ENCODE measurements at places on chromosomes 4 and X.

DNA sequence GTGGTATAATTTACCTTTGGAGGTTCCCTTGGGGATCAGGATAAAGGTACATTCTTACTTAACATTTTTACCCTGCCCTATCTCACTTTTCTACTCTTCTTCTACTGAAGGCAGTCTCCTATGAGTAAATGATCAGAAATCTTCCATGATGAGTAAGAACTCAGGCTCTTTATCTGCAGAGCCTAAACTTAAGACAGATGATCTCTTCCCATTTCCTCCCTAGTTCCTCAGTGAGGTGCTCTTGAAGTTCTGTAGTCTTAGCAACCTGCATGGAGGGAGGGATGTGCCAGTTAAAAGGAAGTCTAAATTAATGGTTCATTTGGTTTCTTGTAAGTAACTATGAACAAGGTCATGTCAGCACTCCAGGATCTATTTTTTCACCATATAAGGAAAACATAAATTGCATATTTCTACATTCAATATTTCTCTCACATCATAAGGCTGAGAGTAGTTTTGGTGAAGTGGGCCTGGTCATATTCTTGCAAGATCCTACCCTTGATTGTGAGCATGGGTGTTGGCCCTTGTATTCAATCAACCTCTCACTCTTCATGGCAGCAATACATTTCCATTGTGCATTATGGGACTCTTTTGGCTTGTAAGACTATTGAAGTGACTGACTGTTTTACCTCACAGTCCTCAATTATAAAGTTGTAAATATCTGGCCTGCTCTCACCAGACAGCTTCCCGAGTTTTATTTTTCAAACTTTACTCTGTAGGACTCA lies 295.5 kb downstream of the SLC7A11 start:
- no peak for DNase-seq

DNA sequence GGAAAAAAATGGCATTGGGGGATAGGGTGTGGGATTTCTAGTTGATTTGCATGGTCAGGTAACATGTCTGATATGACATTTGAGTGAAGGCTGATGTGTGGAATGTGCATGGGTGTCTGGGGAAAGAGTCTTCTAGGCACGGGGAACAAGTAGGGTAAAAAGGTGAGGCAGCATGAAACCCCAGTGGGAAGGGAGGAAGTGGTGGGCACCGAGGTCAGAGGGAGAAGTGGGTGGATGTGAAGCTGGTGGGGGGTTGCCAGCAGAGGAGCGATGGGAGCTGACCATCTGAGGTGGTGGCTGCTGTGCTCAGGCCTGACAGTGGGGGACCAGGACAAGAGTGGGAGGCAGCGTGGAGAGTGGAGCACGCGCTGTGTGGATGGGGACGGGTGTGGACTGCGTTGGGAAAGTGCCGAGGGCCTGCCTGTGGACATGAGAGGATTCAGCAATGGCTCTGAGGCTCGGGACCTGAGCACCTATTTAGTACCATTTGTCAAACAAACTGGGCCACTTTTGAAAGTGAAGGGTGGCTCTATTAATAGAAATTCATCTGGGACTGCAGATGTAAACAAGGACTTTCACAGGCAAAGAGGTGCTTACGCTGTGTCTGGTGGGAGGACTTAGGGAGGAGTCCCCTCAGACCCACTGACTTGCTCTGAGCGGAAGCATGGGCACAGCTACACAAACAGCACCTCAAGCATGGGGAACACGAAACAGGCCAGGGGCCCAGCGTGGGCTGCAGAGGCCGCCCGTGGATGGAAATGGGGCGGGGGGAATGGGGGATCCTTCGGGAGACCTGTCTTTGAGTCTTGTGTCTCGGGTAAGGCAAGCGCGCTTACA lies 16.7 kb upstream of the S100P start:
- DNase-seq = no peak

DNA sequence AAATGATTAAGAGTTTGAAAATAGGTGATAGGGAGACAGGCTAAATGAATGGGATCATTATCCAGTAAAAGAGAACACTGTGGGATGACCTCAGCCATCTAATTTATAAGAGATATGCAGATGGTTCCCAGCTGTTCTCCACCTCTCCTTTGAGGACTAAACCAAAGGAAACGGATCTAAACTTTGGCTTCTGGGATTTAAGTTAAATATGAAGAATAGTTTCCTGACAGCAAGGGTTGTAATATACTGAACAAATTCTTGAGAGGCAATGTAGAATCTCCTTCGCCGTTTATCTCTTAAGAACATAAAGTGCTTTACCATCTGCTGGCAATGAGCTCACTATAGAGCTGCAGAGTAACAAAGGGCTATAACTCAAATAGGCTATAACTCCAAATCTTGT lies 35.4 kb upstream of the HPGDS start:
- DNase-seq = no peak

GRCh38 chr4:36328130-36328529 lies 46.7 kb downstream of the DTHD1 start:
- DNase-seq = no peak

- no peak for DNase-seq
These were observed 921.3 kb downstream of the NLGN4X start for GRCh38 chrX:5307416-5307815.

GRCh38 chrX:96692890-96693289 lies 8.2 kb downstream of the DIAPH2 start:
- no peak for DNase-seq

DNA sequence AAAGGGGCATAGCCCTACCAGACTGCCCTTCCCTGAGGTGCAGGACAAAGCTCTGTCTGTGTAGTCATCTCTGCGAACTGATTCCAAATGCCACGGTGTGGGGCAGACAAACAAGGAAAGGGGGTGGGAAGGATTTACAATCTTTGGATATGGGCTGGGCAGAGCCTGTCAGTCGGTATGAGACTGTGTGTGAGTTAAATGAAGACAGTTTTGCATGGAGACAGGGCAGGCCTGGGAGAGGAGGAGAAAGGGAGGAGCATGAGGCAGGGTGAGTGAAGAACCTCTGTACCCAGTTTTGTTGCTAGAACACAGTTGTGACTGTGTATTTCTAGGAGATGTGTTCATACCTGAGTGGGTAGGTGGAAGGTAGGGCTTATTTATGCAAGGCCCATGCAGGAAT lies 59.4 kb upstream of the MSN start:
- DNase-seq = no peak

DNA sequence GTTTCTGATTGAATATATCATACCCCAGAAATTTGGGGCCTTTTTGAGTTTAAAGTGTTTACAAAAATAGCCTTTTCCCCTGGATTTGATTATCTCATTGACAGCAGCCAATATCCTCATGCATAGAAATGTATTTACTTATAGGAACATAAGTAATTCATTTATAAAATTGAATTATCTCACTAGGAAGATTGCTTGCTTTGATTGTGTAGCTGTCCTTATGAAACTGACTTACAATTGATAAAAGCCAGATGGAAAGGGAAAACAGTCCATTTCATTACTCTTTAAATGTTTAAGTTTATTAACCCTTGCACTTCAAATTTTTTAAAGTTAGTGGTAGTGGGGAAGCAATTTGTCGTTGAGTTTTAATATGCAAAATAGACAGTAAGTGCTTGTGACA lies 310.2 kb upstream of the TBX22 start:
- DNase-seq = no peak

GRCh38 chrX:6131287-6131686 lies 97.4 kb downstream of the NLGN4X start:
- no peak for DNase-seq
